MV-4-11 (cell line): ENCODE measurements at places on chromosomes 5 and 9.

GRCh38 chr9:71303351-71303750 lies 181.9 kb upstream of the TRPM3 start:
- DNase-seq = no peak

DNA sequence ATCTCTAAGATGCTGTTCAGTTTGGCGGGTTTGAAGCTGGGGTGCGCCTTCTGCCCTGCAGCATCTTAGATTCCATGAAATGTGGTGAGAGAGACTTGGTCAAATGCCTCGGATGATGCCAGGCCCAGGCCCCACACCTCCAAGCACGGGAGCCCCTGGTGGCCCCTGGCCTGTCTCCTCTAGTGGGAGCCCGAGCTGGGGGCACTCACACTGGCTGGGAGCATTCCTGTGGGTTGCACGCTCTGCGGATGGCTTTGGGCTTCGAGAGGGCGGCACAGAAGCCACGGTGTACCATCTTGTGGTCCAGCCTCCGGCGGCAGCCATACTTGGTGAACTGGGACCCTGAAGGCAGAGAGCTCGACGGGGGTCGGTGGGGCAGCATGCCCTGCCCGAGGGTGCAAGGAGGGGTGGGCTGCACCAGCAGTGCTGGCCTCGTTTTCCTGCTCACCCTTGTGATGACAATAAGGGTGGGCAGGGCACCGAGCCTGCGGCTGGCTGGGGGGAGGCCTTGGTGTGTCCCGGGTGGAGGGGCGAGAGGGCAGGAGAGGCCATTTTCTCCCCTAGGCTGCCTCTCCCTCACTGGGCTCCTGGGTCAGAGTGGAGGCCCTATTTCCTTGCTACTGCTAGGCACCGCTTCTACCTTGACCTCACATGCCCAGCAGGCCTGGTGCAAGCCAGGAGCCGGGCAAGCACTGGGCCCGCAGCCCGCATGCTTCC lies 65.8 kb downstream of the ZNF354C start:
- DNase-seq = no peak

DNA sequence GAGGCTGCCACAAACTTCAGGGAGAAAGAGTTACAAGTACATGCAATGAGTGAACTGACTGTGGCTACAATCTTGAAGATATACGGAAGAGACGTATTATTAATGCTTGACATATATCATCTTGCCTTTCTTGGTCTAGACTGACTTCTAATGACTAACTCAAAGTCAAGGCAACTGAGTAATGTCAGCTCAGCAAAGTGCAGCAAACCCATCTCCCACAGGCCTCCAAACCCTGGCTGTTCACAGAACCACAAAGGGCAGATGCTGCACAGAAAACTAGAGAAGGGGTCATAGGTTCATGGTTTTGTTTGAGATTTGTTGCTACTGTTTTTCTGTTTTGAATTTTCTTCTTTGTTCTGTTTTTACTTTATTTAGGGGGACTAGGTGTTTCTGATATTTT lies 21.0 kb downstream of the IL7R start:
- no peak for DNase-seq

GRCh38 chr5:32168460-32169033 lies 5.6 kb downstream of the GOLPH3 start:
- no peak for DNase-seq

GRCh38 chr9:33992632-33993031 lies 56.1 kb downstream of the UBAP2 start:
- no peak for DNase-seq

GRCh38 chr5:6359555-6360322 lies 18.6 kb downstream of the MED10 start:
- no peak for DNase-seq

DNA sequence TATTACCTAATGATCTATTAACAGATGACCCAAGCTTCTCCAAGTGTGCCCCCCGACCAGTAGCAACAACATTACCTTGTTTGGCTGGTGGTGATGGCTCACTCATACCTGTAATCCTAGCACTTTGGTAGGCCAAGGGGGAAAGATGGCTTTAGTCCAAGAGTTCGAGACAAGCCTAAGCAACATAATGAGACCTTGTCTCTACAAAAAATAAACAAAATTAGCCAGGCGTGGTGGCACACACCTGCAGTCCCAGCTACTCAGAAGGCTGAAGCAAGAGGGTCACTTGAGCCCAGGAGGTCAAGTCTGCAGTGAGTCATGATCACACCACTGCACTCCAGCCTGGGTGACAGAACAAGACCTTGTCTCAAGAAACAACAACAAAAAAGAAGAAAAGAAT lies 62.9 kb downstream of the GCNT1 start:
- no peak for DNase-seq

GRCh38 chr5:127995556-127995955 lies 88.0 kb upstream of the SLC12A2 start:
- no peak for DNase-seq

- no peak for DNase-seq
These were observed 127.6 kb upstream of the SLC25A48 start for GRCh38 chr5:135706893-135707292.

DNA sequence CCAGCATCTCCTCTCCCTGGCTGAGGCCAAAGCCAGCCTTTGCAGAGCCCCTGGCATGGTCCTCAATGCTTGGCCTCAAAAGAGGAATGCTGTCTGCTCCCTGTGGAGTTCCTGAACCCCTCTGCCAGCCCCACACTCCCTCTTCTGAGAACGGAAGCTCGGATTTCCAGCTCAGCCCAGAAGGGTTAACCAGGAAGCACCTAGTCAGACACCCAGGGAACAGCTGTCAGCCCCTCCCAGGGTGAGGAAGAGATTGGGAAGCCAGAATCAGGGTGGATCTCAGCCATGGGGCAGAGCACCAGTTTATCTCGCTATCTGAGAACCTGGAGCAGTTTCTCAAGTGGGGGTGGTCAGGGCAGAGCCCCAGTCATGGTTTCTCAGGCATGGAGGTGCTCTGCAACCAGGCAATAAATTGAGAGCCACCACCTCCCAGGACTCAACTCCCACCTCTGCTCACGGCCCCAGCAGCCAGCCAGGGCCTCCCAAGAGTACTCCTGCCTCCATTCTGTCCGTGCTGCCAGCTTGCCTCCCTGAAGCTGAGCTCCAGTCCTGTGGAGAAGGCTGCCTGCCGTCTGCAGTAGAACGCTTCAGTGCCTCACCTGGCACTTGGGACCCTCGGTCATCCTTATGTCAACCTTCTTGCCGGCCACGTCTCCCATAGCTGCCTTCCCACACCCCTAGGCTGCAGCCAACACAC lies 7.6 kb downstream of the FOXE1 start:
- DNase-seq = no peak

DNA sequence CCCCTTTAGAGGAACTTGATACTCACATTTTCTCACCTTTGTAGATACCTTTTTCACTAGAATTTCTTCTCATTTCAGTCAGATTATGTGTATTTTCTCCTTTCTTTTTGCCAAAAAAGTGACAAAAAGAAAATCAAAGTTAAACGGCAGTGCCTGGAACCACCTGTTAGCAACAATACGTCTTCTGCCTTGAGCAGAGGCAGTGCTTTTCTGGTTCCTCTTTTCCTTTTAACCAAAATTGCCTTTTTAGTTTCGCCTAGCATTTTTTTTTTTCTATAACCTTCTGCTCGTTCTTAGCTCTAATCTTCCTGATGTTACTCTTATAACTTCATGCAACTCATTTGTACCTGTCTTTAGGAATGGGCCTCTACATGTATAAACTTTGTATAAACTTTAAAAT lies 26.1 kb downstream of the SMIM32 start:
- DNase-seq = peak; percentile 41

DNA sequence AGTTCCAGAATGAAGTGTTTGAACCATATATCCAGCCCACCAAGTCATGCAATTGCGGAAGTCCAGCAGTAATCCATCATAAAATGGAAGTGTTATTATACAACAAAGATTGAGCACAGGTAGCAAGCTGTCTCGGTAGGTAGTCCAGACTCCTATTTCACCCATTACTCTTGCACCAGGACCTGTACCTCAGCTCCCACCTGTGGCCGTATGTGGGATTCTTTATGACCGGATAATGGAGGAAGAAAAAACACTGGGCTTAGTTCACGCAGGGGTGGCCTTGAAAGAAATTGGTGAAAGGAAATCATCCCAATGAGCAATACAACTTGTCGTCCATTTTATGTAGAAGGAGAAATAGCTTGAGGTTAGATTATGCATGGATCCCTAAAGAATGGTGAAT lies 216.3 kb downstream of the ESM1 start:
- DNase-seq = no peak

GRCh38 chr9:71937898-71938297 lies 26.5 kb downstream of the C9orf85 start:
- DNase-seq = no peak

DNA sequence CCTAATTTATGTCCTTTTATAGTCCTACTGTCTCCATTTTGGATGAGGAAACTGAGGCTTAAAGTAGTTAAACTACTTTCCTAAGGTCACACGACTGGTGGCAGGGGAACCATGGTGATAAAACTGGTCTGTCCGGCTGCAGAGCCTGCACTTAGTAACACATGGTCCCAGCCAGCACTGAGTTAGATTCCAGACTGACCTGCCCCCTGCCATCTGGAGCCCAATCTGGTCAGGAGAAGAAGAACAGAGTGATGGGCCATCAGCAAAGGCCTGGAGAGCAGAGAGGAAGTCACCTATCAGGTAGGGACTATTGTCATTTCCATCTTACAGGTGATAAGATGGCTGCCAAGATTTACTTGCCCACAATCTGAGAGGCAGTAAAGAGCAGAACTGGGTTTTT lies 86.6 kb upstream of the SLC25A48 start:
- DNase-seq = no peak

DNA sequence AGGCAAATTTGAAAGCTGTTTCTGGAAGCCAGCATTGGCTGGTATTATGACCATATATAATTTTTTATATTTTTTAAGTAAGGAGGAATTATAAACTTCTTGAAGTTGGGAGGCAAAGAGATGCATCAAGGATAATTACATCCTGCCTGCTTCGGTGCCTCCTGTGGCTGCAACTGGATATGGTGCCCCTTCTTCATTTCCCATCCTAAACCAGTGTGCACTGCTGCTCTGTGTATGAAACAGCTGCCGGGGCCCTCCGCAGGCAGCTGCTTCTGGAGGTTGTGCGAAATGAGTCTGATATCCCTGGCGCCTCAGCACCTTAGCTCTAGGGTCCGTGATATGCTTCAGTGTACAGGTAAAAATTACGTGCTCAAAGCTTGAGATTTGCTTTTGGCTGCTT lies 304.2 kb downstream of the ENC1 start:
- DNase-seq = no peak

DNA sequence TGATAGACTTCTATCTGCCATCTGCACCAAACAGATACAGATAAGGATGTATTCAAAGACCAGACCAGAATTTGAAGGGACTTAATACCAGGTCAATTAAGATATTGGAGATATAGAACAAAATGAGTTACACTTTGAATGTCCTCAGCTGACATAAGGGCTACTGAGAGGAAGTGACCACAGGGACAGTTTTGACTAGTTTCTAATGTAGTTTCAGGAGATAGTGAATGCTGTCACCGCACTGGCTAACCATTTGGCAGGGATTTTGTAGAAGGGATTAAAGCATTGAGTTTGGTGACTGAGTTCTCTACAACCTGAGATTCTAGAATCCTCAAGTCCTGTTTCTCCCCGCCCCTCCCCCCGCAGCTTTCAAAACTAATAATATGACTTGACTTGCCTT lies 22.7 kb downstream of the CCNH start:
- DNase-seq = no peak

DNA sequence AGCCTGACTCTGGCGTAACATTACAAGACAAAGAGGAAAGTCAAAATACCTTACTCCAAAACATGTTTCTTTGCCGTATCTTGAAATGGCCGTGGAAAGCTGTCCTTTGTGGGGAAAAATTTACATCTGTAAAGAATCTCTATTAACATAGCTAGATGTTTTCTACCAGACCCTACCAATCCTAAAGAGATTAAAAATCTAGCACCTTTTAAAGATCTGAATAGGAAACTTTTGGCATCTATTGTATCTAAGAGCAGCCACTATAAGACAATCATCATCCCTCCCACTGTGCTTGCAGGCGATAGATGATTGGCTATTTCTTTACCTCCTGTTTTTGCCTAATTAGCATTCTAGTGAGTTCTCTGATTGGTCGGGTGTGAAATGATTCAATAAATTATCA lies 82.5 kb upstream of the SNCAIP start:
- DNase-seq = no peak

- DNase-seq = no peak
These were observed 108.4 kb downstream of the PSD2 start for GRCh38 chr5:139903795-139904565.

- peak; percentile 98 for DNase-seq
These were observed 38.4 kb downstream of the HRH2 start for GRCh38 chr5:175696139-175696854.

GRCh38 chr5:138636398-138636944 lies 61.3 kb upstream of the HSPA9 start:
- DNase-seq = no peak

GRCh38 chr5:112434641-112435040 lies 15.6 kb upstream of the EPB41L4A start:
- DNase-seq = no peak

DNA sequence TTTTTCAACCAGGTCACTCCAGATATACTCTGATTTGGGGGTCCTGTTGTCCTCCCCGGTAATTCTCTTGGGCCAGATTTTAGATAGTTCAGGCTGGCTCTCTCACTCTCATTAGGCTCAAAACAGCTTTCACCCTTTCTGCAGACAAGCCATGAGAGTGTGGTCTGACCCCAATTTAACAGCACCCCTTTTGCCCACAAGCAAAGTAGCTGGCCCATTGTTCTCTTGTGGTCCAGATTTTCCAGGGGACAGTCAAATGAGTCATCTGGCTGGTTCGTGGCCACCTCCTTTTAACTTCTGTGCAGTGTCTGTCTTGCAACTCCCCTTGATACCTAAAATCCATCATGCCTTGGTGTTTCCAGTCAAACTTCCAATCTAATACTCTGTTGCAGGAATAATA lies 16.5 kb downstream of the BHMT2 start:
- DNase-seq = no peak

DNA sequence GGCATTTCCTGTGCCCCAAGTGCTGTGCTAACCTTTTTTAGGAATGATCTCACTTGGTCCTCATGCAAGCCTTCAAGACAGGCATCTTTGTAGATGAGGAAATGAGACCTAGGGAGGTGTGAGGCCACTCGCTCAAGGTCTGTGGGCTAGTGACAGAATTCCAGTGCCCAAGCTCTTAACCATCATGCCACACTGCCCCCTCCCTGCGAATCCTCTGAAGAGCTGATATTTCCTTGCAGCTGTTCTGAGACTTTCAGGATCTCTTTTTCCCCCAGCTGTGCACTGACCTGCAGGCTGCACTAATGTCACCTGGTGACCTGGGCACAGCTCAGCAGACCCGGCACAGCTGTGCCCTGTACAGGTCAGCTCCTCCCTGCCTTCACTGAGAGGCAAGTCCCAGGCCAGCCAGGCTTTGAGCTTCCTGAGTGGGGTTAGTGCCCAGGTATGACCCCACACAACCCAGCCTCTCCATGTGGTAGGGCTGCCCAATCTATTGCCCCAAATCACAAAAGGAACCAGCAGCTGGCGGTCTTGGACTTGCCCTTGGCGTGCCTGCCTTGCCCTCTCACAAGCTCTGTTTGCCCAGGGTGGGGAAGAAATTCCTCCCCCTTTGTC lies 32.7 kb downstream of the MORN5 start:
- peak; percentile 61 for DNase-seq

DNA sequence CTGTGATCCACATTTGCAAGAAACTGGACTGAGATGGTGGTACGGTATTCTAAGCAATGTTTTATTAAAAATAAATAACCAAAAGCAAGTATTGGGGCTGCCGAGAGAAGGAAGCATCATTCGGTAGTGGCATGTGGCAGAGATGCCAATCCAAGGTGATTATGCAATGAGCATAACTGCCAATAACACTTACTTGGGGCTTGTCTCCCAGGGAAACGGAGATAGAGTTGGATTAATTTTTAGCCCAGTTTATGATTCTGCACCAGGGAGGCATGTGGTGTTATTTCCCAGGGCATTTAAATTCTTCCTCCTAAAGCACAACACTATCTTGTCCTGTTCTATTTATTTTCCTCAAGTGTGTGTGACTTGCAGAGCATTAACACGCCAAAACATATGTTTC lies 17.9 kb downstream of the SLC24A2 start:
- no peak for DNase-seq
